ENCODE measurements at places on chromosomes 16 and 17.
A peak's percentile ranks its signal among the peaks of the same experiment; 100 is the strongest.

- DNase-seq, result no peak
Measured at GRCh38 chr16:20049831-20050230, 23.9 kb downstream of the GPR139 start.

DNA sequence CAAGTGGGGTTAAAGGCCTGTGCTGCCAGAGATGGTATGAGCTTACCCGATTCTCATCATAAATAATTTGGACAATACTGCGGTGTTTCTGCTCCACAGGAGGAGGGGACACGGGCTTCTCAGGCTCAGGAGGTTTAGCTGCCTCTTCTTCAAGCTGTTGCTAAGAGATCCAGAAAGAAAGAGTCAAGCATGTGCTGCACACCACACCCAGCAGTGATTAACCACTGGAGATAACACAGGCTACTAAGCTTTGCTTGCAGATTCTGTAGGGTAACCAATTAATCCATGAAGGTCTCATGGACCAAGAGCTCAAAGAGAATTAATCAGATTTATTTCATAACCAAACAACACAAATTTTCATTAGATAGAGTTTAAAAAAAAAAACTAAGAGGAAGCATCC is 56.6 kb downstream of the NCOR1 start:
- no peak for DNase-seq

DNA sequence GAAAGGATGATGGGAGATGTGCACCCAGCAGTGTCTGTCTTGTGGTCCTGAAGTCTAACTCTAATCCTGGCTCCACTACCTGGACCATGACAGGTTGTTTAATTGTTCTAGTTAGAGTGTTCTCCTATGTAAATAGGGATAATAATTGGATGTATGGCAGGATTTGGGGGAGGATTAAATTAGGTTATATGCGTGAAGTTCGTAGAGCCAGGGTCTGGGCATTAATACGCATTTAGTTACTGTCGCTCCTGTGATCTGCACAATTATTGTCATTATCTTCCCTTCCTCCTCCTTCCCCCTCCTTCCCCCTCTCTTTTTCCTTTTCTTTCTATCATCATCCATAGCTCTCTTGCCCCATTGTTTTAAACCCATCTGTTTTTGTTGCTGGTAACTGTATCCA is 210.3 kb downstream of the WWOX start:
- DNase-seq, result no peak

- no peak for DNase-seq
Measured at GRCh38 chr17:72121164-72122009, 567 bp downstream of the SOX9 start.

GRCh38 chr17:38745545-38745944 is 2.6 kb downstream of the PCGF2 start:
- peak; percentile 78 for DNase-seq

DNA sequence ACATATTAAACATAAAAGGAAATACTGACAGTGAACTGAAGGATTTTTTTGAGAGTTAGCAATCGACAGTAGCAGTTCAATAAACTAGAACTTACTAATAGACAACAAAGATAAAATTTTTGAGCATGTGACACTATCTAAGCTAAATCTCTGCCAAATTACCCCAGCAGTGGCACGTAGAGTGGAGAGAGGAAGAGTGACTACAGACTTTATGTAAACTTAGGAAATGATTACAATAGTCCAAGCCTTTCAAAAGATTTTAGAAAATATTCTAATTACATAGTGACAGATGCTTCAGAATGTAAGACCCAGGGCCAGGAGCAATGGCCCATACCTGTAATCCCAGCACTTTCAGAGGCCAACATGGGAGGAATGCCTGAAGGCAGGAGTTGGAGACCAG is 52.4 kb downstream of the CFDP1 start:
- DNase-seq, result no peak

DNA sequence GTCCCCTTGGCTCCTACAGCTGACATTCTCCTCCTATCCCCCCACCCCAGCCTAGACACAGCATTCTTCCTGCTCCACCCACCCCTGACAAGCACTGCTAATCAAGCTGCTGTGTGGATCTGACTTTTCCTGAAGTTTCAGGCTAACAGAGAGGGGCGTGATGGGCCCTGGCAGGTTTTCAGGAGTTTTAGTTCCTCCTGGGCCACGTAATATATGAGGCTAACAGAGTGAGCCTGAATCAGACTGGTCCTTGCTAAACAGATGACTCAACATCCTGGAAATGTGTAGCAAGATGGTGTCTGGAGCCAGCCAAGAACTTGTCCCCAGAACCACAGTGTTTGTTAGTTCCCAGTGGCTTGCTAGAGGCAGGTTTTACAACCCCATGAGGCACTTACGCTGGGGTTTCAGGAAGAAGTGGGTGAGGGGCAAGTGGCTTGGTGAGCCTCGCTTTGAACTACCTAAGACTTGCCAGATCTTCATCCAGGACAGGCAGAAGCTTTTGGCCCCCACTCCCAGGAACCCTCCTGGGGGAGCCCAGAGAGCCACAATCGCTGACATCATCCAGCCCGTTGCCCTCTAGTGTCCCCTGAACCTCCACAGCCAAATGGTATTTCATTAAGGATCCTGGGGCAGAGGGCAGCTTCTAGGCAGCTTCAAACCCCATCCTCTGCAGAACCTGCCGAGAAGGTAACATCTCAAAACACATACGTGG is 15.9 kb downstream of the TMEM92 start:
- no peak for DNase-seq

DNA sequence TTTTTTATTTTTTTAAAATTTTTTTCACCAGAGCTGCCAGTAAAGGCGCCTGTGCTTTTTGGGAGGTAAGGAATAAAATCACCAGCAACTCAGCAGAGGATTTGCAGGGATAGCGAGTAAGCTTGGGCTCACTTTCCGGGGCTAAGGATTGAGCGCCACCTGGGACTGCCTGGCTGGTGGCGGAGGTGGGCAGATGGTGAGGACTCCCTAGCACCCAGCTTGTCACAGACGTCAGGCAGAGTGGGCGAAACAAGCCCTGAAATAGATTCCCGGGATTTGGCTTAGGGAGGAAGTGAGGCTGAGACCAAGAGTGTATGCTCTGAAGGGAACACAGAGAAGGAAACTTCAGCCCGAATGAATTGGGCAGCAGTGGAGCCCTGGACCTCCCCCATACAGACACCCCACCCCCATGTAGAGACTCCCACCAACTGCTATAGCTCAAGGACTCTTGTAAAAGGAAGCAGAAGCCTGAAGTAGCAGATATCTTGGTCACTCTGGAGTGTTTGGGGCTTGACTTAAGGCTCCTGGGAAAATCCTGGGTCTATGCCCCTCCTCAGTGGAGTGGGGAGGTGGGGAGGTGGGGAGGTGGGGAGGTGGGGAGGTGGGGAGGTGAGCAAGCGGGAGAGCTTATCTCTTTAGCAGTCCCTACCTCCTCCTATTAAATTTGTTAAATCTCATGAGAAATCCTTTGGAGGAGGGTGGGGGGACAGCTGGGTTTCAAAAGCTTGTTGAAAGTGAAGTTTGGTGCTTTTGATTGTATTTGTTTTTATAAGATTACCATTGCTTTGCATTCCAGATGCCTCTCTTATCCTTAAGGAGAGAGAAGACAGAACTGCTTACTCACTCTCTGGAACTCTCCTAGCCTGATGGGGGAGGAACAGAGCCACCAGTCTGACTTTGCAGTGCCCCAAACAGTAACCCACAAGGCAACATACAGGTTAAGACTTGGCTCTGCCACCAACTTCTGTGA is 8.2 kb downstream of the ARL4D start:
- DNase-seq, result no peak
